ENCODE measurements at places on chromosomes 3 and 15. TPM values are rescaled to one million over a fixed set of nuclear protein-coding genes. Genes with fewer than 3 reads are reported as not detected.

C3orf52 gene
- 8.7 TPM for total RNA-seq

EFHB gene
- total RNA-seq, result 0.62 TPM

SEMA3F gene
- total RNA-seq, result 0.46 TPM

NR1I2 gene
- 0.27 TPM for total RNA-seq

SLC22A13 gene
- 0.21 TPM for total RNA-seq

IL5RA gene
- total RNA-seq, result 0.28 TPM

NR2E3 gene
- not detected for total RNA-seq

COLQ gene
- 1.3 TPM for total RNA-seq

CCDC13 gene
- total RNA-seq, result 0.46 TPM

ANKRD34C gene
- not detected for total RNA-seq

CKMT1B gene
- total RNA-seq, result 0.25 TPM

IL1RAP gene
- 16.1 TPM for total RNA-seq

SERINC4 gene
- total RNA-seq, result 0.46 TPM

SCAMP5 gene
- total RNA-seq, result 3.9 TPM
